ENCODE measurements at places on chromosomes 12 and 14. TPM values are rescaled to one million over a fixed set of nuclear protein-coding genes. Genes with fewer than 3 reads are reported as not detected.

GRCh38 chr12:88325816-88326189 is 183.7 kb downstream of the TMTC3 start:
- H3K4me3 ChIP-seq: no peak overlapping the region
- H3K27me3 ChIP-seq: no peaks in the 10 kb centered on the region
- no peaks in the 10 kb centered on the region for H3K4me1 ChIP-seq
- DNase-seq: no peak
- H3K27ac ChIP-seq: no peak overlapping the region

- H3K36me3 ChIP-seq: no peaks in the 10 kb centered on the region
- no peaks in the 10 kb centered on the region for H3K27me3 ChIP-seq
- no peak overlapping the region for H3K4me3 ChIP-seq
- DNase-seq: no peak
Measured at GRCh38 chr14:64407329-64407728, 19.2 kb downstream of the MTHFD1 start.

DNA sequence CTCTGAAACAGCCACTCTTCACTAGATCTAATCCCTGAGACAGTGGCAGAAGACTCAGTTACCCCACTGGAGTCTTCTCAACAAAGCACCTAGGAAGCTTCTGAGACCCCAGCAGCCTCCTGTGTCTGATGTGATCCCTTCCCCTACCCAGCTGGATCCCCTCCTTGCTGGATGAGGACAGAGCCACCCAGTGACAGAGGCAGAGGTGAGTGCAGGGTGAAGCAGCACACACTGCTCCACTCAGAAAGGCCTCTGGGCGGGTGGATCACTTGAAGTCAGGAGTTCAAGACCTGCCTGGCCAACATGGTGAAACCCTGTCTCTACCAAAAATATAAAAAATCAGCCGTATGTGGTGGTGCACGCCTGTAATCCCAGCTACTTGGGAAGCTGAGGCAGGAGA is 2.7 kb downstream of the SPRYD3 start:
- H3K4me3 ChIP-seq: no peak overlapping the region
- DNase-seq: peak; percentile 13
- H3K27ac ChIP-seq: peak overlapping the region; percentile 1
- peaks cover 41% of the 10 kb centered on the region for H3K4me1 ChIP-seq
- peaks cover 33% of the 10 kb centered on the region for H3K36me3 ChIP-seq
- no peaks in the 10 kb centered on the region for H3K27me3 ChIP-seq

DNA sequence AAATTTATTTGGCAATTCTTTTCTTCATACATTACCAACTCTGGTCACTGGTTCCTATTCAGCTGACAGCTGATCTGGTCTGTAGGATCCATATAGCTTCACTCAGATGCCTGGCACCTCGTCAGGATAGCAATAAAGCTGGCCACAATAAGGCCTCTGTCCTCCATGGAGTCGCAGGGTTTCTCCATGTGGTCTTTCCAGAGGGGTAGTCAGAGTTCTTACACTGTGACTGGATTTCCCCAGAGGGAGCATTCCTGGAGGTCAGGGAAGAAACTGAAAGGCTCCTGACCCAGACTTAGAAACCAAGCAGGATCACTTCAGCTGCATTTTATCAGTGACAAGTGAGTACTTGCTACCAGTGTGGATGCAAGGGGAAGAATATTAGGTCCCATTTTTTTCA is 34.9 kb upstream of the SIX1 start:
- no peak for DNase-seq
- H3K36me3 ChIP-seq: no peaks in the 10 kb centered on the region
- no peak overlapping the region for H3K4me3 ChIP-seq
- no peaks in the 10 kb centered on the region for H3K4me1 ChIP-seq

DNA sequence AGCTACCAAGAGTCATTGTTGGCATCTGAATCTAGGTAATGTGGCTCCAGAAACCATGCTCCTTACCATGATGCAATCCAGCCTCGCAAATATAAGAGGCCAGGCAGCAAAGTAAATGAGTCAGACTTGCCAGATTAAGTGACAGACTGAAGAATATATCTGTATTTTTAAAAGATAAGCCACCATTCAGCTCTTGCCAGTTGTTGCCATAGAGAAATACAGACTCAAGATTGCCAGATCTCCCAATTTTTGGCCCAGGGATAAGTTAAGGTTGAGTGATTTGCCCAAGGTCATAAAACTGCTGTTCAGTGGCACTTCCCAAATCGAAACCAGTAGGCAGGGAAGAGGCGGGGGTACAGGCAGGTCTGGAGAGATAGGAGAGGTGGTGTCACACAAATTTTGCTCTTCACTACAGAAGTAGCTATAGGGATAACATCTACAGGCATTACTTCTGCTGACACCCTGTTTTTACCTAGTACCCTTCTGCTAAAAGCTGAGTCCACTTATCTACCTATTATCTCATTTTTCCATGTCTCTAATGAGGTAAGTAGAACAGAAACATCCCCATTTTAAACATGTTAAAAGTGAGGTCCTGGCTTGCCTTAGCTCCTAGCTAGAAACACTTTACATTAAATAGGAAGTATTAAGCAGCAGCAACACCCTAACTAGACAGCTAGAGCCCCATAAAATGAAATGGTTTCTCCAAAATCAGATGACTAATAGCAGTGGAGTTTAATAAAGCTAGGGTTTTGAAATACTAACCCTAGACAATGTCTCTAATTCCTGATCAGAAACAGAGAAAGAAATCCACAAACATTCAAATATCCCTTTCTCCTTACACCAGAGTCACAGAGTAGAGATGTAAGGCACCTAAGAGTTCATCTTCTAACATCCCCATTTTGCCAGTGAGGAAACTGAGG is 19.5 kb downstream of the DCAF5 start:
- no peak overlapping the region for H3K27ac ChIP-seq
- no peak overlapping the region for H3K4me3 ChIP-seq
- H3K36me3 ChIP-seq: no peaks in the 10 kb centered on the region
- no peaks in the 10 kb centered on the region for H3K27me3 ChIP-seq

- peak; percentile 82 for DNase-seq
- H3K27me3 ChIP-seq: no peaks in the 10 kb centered on the region
- H3K4me3 ChIP-seq: peak overlapping the region; percentile 91
- H3K4me1 ChIP-seq: peaks cover 34% of the 10 kb centered on the region
- H3K36me3 ChIP-seq: peaks cover 60% of the 10 kb centered on the region
- peak overlapping the region; percentile 94 for H3K27ac ChIP-seq
Measured at GRCh38 chr12:6533653-6533922, 729 bp upstream of the GAPDH start.

- DNase-seq: no peak
- H3K27me3 ChIP-seq: no peaks in the 10 kb centered on the region
- no peak overlapping the region for H3K4me3 ChIP-seq
- H3K4me1 ChIP-seq: peaks cover 1% of the 10 kb centered on the region
- H3K36me3 ChIP-seq: no peaks in the 10 kb centered on the region
Measured at GRCh38 chr14:32372154-32372553, 43.1 kb downstream of the AKAP6 start.

GRCh38 chr12:31749024-31749704 is 20.3 kb upstream of the AMN1 start:
- H3K27me3 ChIP-seq: no peaks in the 10 kb centered on the region
- H3K27ac ChIP-seq: peak overlapping the region; percentile 71
- no peak for DNase-seq
- H3K4me1 ChIP-seq: peaks cover 38% of the 10 kb centered on the region
- H3K4me3 ChIP-seq: no peak overlapping the region
- no peaks in the 10 kb centered on the region for H3K36me3 ChIP-seq

DNA sequence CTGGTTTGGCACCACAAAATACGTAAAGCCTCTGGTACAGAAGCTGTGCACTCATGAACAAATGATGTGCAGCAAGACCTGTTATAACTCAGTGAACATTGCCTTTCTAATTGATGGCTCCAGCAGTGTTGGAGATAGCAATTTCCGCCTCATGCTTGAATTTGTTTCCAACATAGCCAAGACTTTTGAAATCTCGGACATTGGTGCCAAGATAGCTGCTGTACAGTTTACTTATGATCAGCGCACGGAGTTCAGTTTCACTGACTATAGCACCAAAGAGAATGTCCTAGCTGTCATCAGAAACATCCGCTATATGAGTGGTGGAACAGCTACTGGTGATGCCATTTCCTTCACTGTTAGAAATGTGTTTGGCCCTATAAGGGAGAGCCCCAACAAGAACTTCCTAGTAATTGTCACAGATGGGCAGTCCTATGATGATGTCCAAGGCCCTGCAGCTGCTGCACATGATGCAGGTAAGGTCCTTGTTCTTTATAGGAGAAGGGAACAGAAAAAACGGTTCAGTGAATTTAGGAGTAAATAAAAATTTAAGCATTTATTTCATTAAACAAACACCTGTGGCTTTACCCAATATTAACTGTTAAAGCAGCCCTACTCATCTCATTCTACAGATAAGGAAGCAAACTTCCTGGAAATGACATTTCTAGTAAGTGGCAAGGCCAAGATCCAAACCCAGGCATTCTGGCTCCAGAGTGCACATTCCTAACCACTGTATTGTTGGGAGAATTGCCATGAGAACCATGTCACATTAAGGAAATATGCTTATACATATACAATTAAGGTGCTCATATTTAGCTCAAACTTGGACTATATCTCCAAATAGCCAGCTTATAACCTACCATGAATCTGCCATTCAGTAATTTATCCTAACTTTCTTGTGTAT is 11.7 kb downstream of the COCH start:
- no peaks in the 10 kb centered on the region for H3K4me1 ChIP-seq
- H3K36me3 ChIP-seq: no peaks in the 10 kb centered on the region
- no peaks in the 10 kb centered on the region for H3K27me3 ChIP-seq
- H3K4me3 ChIP-seq: no peak overlapping the region
- no peak overlapping the region for H3K27ac ChIP-seq
- no peak for DNase-seq

DNA sequence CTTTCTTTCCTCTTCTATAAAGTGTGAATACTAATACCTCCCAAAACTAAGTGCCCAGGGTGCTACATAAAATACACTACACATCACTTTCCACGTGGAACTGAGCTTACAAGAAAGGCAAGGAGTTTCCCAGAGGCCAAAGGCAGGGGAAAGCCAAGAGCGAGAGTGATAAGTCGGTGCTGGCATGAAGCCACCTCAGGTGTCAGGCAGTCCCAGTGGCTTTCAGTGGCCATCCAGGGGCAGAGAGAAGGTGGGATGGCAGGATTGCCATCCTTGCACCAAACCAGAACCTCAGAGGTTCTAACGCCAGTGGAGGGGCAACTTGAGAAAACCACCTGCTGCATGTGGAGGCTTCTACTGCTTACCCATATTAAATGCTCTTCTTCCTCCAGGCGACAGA is 79.7 kb upstream of the DIO3 start:
- no peak overlapping the region for H3K4me3 ChIP-seq
- H3K4me1 ChIP-seq: peaks cover 7% of the 10 kb centered on the region
- DNase-seq: peak; percentile 11
- no peaks in the 10 kb centered on the region for H3K36me3 ChIP-seq
- no peak overlapping the region for H3K27ac ChIP-seq

GRCh38 chr14:24224618-24225071 is 7.5 kb downstream of the NEDD8 start:
- H3K27ac ChIP-seq: no peak overlapping the region
- no peak overlapping the region for H3K4me3 ChIP-seq
- H3K4me1 ChIP-seq: no peaks in the 10 kb centered on the region
- H3K27me3 ChIP-seq: no peaks in the 10 kb centered on the region
- DNase-seq: no peak

- H3K4me3 ChIP-seq: no peak overlapping the region
- no peaks in the 10 kb centered on the region for H3K36me3 ChIP-seq
- H3K27me3 ChIP-seq: no peaks in the 10 kb centered on the region
- H3K27ac ChIP-seq: no peak overlapping the region
- no peak for DNase-seq
Measured at GRCh38 chr12:115740586-115741155, 536.8 kb downstream of the MED13L start.

GRCh38 chr14:96686126-96686525 is 111.1 kb upstream of the VRK1 start:
- H3K4me3 ChIP-seq: no peak overlapping the region
- H3K27me3 ChIP-seq: no peaks in the 10 kb centered on the region
- no peaks in the 10 kb centered on the region for H3K36me3 ChIP-seq
- no peak overlapping the region for H3K27ac ChIP-seq
- no peak for DNase-seq
- H3K4me1 ChIP-seq: no peaks in the 10 kb centered on the region

- no peak overlapping the region for H3K27ac ChIP-seq
- H3K4me1 ChIP-seq: peaks cover 49% of the 10 kb centered on the region
- DNase-seq: no peak
- no peak overlapping the region for H3K4me3 ChIP-seq
- peaks cover 18% of the 10 kb centered on the region for H3K36me3 ChIP-seq
Measured at GRCh38 chr12:6941782-6942181, 1.8 kb upstream of the RNU7-1 start.

- no peak overlapping the region for H3K27ac ChIP-seq
- DNase-seq: no peak
- H3K4me3 ChIP-seq: no peak overlapping the region
- no peaks in the 10 kb centered on the region for H3K27me3 ChIP-seq
- no peaks in the 10 kb centered on the region for H3K36me3 ChIP-seq
Measured at GRCh38 chr14:22113401-22113800, 439.8 kb upstream of the OR4E1 start.

- no peaks in the 10 kb centered on the region for H3K36me3 ChIP-seq
- H3K27me3 ChIP-seq: no peaks in the 10 kb centered on the region
Measured at GRCh38 chr12:5548152-5548943, 116.4 kb downstream of the NTF3 start.

GRCh38 chr14:86683561-86683960 is 1153.6 kb downstream of the FLRT2 start:
- H3K4me3 ChIP-seq: no peak overlapping the region
- H3K4me1 ChIP-seq: no peaks in the 10 kb centered on the region
- no peak overlapping the region for H3K27ac ChIP-seq
- DNase-seq: no peak
- no peaks in the 10 kb centered on the region for H3K36me3 ChIP-seq
- no peaks in the 10 kb centered on the region for H3K27me3 ChIP-seq

GRCh38 chr14:91356181-91356763 is 61.3 kb downstream of the CCDC88C start:
- H3K27me3 ChIP-seq: no peaks in the 10 kb centered on the region
- no peak for DNase-seq
- H3K36me3 ChIP-seq: no peaks in the 10 kb centered on the region

- H3K27me3 ChIP-seq: no peaks in the 10 kb centered on the region
- DNase-seq: no peak
- H3K4me3 ChIP-seq: no peak overlapping the region
- H3K4me1 ChIP-seq: no peaks in the 10 kb centered on the region
- no peak overlapping the region for H3K27ac ChIP-seq
Measured at GRCh38 chr14:32189811-32190210, 12.0 kb upstream of the RNU6-7 start.

GRCh38 chr12:99087278-99087677 is 442.2 kb downstream of the APAF1 start:
- no peak overlapping the region for H3K27ac ChIP-seq
- no peaks in the 10 kb centered on the region for H3K4me1 ChIP-seq
- H3K36me3 ChIP-seq: no peaks in the 10 kb centered on the region

The ADCY4 gene
- total RNA-seq: 54.5 TPM

The SNRPF gene
- 15.2 TPM for total RNA-seq

The RSRC2 gene
- total RNA-seq: 63.8 TPM

The CLEC2B gene
- 24.6 TPM for total RNA-seq

The LRRC10 gene
- total RNA-seq: not detected

The PTCSC3 gene
- total RNA-seq: 2.8 TPM

The EXOC3L4 gene
- total RNA-seq: 4.2 TPM

The REM2 gene
- 0.41 TPM for total RNA-seq

The PLD4 gene
- 3.1 TPM for total RNA-seq

The KRT72 gene
- not detected for total RNA-seq

The PAX9 gene
- 0.78 TPM for total RNA-seq

The SPIC gene
- total RNA-seq: not detected

The IFNG-AS1 gene
- total RNA-seq: not detected

The USP5 gene
- 63.9 TPM for total RNA-seq

The RFC5 gene
- total RNA-seq: 8.0 TPM

The TTLL5 gene
- total RNA-seq: 26.0 TPM
